Uterus (tissue), 4 donors: ENCODE measurements at places on chromosomes 2 and 18.
A peak's percentile ranks its signal among the peaks of the same experiment; 100 is the strongest.

- DNase-seq: no peak
Observed at GRCh38 chr2:180591947-180592346, 388.5 kb upstream of the UBE2E3 start.

DNA sequence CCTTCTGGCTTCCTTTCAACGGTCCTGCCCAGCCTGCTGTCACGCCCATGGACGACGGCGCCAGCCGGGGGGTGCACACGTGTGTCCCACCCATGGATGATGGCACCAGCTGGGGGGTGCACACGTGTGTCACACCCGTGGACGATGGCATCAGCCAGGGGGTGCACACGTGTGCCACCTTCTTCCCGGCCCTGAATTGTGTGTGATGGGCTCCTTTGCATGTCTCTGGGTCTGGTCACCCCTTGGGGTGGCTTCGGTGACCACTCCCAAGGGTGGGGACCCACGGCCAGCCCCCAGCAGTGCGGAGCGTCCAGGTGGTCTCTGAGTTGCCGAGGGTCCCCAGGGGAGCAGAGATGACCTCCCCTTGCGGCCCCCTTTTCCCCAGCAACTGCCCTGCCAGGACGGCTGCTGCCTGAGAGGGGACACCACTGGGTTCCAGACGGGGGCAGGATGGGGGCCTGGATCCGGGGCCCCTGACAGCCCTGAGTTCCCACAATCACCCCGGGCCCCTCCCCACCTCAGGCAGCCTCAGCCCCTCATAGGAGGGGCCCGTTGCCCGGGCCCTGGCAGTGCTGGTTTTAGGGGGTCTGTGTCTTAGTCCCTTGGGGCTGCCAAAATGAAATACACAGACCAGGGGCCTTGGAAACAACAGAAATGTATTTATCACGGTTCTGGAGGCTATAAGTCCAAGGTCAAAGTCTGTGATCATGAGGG, 9.4 kb downstream of the NEU4 start:
- no peak for DNase-seq

DNA sequence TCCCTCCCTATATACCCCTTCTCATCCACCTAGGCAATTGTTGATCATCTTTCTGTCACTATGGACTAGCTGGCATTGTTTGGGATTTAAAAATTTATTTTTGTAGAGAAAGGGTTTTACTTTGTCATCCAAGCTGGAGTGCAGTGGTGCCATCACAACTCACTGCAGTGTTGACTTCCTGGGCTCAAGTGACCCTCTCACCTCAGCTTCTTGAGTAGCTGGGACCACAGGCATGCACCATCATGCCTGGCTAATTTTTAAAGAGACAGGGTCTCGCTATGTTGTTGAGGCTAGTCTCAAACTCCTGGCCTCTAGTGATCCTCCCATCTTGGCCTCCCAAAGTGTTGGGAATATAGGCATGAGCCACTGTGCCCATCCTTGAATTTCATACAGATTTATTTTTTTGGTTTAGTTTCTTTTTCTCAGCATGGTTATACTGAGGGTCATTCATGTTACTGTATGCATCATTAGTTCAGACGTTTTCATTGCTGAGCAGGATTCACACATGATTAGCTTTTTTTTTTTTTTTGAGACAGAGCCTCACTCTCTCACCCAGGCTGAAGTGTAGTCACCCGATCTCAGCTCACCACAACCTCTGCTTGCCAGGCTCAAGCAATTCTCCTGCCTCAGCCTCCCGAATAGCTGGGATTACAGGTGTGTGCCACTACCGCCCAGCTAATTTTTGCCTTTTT, 8.6 kb upstream of the PCARE start:
- DNase-seq: no peak

DNA sequence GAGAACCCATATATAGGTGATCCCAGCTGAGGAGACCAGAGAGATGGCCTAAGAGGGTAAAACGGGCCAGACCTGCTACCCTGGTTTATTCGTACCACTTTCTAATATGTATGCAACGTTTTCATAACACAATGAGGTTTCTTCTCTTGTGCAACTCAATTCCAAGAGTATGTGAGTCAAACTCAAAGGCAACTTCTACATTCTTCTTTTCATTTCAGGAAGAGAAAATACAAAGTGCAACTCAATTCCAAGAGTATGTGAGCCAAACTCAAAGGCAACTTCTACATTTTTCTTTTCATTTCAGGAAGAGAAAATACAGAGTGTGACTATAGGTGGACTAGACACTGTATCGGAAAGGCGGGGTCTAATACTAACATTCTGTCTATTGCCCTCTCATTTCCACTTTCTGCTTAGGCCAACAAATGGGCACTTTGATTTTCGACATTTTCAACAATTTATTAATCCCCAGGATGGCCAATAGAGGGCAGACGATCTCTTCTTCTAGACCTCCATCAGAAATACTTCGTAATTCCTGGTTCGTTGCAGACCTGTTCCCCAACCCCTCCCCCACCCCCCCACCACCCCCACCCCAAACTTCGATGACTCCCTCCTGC, 3.7 kb upstream of the CRIM1 start:
- DNase-seq: no peak

- no peak for DNase-seq
Observed at GRCh38 chr2:86491088-86491487, 49.9 kb downstream of the KDM3A start.

DNA sequence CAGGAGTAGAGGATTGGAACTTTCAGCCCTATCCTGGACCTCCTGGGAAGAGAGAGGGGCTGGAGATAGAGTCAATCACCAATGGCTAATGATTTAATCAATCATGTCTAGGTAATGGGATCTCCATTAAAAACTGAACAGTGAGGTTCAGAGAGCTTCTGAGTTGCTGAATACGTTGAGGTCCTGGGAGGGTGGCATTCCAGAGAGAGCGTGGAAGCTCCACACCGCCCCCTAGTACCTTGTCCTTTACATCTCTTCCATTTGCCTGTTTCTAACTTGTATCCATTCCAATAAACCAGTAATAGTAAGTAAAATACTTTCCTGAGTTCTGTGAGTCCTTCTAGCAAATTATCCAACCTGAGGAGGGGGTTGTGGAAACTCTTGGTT, 101.7 kb downstream of the B3GNT2 start:
- no peak for DNase-seq

DNA sequence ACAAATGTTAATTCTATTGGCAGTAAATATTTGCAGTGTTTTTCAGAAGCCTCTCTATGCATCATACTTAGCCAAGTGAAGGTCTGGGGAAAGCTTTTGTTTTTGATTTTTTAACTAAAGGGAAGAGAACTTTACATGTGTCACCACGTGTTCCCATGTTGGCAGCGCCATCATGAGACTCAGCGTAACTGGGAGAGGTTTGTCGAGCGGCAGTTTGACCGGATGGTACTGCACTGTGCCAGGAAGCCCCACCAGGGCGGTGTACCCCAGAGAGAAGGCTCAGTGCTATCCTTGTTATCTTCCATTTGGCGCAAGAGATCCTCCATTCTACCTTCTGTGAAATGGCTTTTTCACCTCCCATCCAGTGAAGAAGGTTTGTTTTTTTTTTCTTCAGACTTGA, 38.5 kb downstream of the KIF5C start:
- DNase-seq: no peak

GRCh38 chr2:35920061-35920460, 435.5 kb upstream of the CRIM1 start:
- no peak for DNase-seq

DNA sequence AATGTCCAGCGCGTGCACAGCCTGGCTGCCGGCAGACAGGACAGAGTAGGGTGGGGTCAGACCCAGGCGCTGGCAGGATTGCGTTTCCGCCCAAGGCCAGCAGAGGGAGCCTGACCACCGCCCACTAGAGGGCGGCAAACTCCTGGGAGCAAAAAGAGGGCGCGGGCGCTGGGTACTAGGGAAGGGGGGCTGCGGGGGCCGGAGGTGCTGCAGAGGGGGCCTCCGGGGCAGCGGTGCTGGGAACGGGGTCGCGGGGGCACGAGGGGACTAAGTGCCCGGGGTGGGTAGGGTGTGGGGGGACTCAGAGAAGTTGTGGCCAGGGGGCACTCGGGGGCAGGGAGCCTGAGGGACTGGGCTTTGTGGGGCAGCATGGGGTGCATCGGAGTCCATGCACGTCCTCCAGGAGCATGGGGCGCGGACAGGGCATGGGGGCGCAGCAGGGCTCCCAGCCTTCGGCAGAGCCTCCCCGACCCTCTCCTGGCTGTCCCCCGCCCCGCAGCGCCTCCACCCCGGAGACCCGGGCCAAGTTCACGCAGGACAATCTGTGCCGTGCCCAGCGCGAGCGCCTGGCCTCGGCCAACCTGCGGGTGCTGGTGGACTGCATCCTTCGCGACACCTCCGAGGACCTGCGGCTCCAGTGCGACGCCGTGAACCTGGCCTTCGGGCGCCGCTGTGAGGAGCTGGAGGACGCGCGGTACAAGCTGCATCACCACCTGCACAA, 3.2 kb downstream of the TEKT4 start:
- DNase-seq: no peak

- no peak for DNase-seq
Observed at GRCh38 chr2:51697095-51697494, 665.2 kb upstream of the NRXN1 start.

DNA sequence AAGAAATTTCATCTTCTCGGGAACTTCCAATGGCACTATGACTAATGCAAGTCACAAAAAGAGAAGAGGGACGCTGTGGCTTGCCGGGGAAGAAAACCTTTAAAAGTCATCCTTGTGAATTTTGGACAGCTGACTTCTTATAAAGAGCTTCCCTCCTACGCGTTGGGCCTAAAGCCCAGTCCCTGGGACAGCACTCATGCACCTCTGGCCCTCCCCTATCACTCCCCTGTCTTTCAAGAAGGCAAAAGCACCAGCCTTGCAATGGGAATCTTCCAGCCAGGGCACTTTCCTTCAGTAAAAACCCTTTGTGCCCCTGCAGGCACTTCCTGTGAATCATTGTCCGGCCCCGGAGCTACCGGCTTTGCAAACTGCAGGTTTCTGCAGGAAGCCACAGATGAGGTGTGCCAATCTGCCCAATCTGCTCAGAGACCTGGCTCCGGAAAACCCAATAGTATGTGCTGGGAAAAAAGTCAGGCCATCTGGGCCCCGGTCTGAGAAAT, 7.1 kb downstream of the MREG start:
- DNase-seq: peak; percentile 31

DNA sequence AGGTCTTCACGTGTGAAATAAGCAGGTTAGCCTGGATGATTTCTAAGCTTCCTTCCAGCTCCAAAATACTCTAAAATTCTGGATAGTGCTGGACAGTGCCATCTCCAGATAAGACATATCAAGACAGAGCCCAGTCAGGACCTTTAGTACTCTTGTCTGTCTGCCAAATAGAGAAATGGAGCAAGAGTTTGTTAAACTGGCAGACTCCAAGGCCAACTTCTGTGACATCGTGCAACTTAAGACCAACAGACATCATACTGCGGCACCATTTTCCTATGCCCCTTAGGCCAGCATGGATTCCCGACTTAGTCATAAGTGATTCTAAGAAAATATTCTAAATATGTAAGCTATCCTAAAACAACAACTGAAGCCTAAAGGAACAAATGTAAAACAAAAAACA, 118.6 kb downstream of the RBMS1 start:
- no peak for DNase-seq

DNA sequence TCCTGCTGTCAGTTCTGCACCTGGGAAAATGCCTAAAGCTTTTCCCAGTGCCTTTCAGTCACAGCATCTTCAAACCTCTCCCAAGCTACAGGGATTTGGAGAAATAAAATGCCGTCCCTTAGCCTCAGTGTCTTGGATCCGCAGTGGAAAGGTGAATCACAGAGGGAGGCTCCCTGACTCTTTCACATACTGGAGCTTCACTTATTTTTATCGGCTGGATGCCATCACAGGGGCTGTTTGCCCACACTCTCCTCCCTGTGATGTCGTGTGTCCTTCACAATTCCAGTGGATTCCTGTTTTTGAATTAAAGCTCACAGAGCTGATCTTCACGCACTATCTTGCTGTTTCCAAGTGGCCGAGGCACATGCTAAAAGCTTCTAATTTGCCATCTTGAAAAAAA, 1303.1 kb upstream of the DDX18 start:
- no peak for DNase-seq

DNA sequence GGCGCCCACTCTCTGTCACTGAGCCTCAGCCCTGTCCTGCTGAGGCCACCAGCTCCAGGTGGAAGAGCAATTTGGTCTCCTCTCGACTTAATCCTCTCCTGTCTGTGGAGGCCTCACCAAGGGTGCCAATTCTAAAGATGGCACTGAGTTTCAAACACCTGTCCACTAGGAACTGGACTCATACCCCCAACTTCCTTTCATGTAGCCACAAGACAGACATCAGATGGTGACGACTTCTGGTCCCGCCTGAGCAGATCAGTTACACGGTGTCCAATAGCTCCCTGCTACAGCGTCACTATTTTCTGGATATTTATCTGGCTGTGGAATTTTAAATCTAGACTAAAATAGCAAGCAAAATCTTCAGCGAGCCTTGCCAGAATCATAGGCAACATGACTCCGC, 24.5 kb upstream of the SP5 start:
- no peak for DNase-seq

DNA sequence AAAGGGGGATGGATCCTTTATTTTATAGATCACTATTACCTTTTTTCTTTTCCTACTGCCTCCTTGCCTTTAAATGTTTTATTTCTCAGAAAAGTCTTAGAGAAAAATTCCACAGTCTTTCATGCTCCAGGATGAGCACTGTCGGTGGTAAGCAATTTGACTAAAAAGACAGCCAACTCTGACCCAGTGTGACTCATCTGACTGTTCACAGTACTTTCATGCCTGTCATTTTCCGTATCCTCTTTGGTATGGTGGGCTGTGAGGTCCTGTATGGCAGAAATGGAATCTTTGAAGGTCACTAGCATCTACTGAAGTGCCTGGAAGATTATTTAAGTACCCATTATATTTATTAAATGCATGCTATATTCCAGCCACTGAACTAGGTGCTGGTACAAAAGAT, 2.1 kb upstream of the RFTN2 start:
- no peak for DNase-seq

DNA sequence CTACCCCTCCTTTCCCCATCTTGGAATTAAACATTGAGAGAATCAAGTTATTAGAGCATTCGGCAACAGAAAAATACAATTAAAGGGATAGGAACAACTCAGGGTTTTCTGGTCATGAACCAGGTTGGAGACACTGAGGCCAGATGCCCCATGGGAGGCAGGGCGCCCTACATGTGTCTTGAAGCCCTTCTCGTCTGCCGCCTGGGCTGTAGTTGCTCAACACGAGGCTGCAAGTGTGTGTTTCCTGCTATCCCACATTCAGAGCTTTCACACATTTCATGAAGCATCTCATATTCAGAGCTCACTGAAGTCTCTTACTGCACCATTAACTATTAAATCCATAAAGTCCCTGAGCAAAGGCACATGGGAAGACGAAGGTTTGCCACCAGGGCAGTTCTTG, 28.8 kb downstream of the TTC39C start:
- no peak for DNase-seq
